ENCODE measurements at places on chromosomes 1 and 21. TPM values are rescaled to one million over a fixed set of nuclear protein-coding genes. Genes with fewer than 3 reads are reported as not detected.

The SIM2 gene
- 22.3 TPM for total RNA-seq

The BARHL2 gene
- total RNA-seq = not detected

The TRIM67 gene
- total RNA-seq = not detected

The LCE2A gene
- total RNA-seq = not detected

The SH2D1B gene
- 0.07 TPM for total RNA-seq

The C1orf115 gene
- total RNA-seq = 5.5 TPM

The S100A8 gene
- total RNA-seq = not detected

The ACTN2 gene
- total RNA-seq = 0.52 TPM

The SH3BGR gene
- total RNA-seq = 1.0 TPM

The S100A3 gene
- total RNA-seq = 10.2 TPM

The GBP5 gene
- not detected for total RNA-seq

The OR2L8 gene
- total RNA-seq = not detected

The RGS8 gene
- total RNA-seq = not detected

The S100A6 gene
- total RNA-seq = 1,569 TPM

The CFHR4 gene
- total RNA-seq = not detected

The LAMB3 gene
- 72.0 TPM for total RNA-seq

The GPR52 gene
- total RNA-seq = not detected

The NID1 gene
- total RNA-seq = 19.2 TPM

The CD5L gene
- total RNA-seq = not detected

The RASSF5 gene
- total RNA-seq = 3.5 TPM

The C1orf141 gene
- total RNA-seq = not detected

The OPRD1 gene
- total RNA-seq = not detected

The CD2 gene
- total RNA-seq = not detected

The ATP1A4 gene
- total RNA-seq = not detected

The ZNF683 gene
- not detected for total RNA-seq

The BRDT gene
- total RNA-seq = not detected

The SLC9C2 gene
- total RNA-seq = not detected

The PRDM16 gene
- total RNA-seq = 0.06 TPM

The SPATA45 gene
- not detected for total RNA-seq

The ILDR2 gene
- total RNA-seq = 2.3 TPM

The TMPRSS15 gene
- total RNA-seq = not detected

The ANXA9 gene
- 1.2 TPM for total RNA-seq

The KLF17 gene
- total RNA-seq = not detected

The ZYG11A gene
- total RNA-seq = 0.86 TPM

The ERG gene
- total RNA-seq = 0.29 TPM

The HSPB7 gene
- total RNA-seq = not detected

The RGSL1 gene
- not detected for total RNA-seq

The RBM8A gene
- 228 TPM for total RNA-seq

The IL19 gene
- total RNA-seq = not detected

The COL6A1 gene
- 135 TPM for total RNA-seq

The DYNLT5 gene
- total RNA-seq = not detected

The POU3F1 gene
- not detected for total RNA-seq

The HUNK gene
- 2.8 TPM for total RNA-seq

The CCDC181 gene
- total RNA-seq = 2.0 TPM

The UBXN10 gene
- total RNA-seq = 0.14 TPM

The CYP4A11 gene
- not detected for total RNA-seq

The TSSK3 gene
- 0.58 TPM for total RNA-seq

The E2F2 gene
- 6.5 TPM for total RNA-seq

The HCRTR1 gene
- not detected for total RNA-seq

The MSH4 gene
- total RNA-seq = 0.75 TPM

The SYDE2 gene
- total RNA-seq = 2.9 TPM
